HS-5 (cell line): ENCODE measurements at places on chromosomes 11 and 22.

GRCh38 chr11:83727251-83727650 is 441.1 kb upstream of the CCDC90B start:
- DNase-seq: no peak

GRCh38 chr22:46798366-46799350 is 36.2 kb downstream of the TBC1D22A start:
- DNase-seq: peak; percentile 5

DNA sequence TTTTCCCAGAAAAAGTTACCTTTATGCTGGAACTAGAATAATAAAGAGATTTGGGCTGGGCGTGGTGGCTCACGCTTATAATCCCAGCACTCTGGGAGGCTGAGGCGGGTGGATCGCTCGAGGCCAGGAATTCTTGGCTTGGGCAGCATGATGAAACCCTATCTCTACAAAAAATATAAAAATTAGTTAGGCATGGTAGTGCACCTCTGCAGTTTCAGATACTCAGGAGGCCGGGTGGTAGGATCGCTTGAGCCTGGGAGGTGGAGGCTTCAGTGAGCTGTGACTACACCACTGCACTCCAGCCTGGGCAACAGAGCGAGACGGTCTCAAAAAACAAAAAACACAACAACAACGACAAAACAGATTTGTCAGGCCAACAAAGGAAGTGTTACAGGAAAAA is 119.3 kb upstream of the OR9Q1 start:
- DNase-seq: no peak

DNA sequence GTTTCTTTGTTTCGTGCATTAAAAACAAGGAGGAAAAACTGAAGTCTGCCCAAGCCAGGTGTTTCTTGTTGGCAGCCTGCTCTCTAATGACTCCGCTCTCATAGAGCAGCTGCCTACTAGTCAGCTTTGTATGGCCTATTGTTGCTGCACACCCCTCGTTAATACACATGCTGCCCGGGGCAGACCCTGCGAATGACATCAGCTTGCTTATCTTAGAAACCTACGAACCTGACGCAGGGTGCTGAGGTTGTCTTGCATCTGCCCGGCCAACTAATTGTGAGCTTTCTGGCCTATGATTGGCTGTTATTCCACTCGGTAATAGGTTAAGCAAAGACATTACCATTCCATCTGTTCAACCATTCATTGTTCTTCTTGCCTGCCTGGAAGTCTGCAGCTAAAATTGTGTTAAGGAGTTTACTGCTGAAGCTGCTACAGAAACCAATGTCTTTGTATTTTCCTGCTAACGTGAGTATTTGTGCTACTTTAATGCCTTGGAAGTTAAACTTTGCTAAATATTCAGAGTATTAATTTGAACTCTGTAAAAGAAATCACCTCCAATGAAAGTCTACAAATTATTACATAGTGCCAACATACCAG is 37.5 kb downstream of the ZC3H12C start:
- no peak for DNase-seq

- DNase-seq: no peak
These were observed 1041.1 kb downstream of the JRKL start for GRCh38 chr11:97430877-97431276.

- no peak for DNase-seq
These were observed 5.6 kb downstream of the TIMM10B start for GRCh38 chr11:6486938-6487337.

DNA sequence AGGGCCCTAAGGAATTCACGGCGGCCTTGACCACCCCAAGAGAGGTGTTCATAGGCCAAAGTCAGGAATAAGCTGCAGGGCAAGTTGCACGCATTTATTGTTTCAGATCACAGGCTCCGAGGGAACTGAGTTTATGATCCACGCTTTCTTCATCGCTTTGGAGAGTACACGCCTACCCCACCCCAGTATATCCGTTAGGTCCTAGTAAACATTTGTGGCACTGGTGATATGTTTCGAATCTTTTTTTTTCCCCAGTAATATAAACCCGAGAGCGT is 805 bp downstream of the GANAB start:
- DNase-seq: no peak

- no peak for DNase-seq
These were observed 8.7 kb upstream of the KCNJ5 start for GRCh38 chr11:128882451-128882850.

DNA sequence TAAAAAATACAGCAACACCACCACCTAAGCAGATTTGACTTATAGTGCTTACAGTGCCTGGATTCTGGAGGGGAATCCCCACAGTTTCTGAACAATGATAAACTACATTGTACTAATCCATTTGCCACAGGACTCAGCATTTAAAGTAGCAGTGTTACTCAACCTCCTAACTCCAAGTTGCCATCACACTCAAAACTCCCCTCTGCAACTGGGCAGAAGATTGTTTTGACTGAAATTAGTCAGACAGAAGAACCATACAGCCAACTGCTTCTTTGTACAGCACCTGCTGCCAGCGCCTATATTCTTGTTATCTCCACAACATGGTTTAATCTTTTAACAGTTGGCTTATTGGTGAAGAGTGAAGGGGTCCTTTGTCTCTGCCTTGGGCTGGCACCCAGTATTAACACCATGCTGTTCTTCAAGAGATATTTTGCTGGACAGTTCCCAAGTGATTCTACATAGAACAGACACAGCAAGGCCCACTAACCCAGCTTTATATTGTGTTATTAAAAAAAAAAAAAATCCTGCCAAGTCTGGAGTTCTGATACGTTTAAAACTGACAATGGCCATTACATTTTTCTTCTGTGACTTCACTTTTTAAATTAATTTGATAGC is 273.2 kb downstream of the DCDC1 start:
- no peak for DNase-seq

DNA sequence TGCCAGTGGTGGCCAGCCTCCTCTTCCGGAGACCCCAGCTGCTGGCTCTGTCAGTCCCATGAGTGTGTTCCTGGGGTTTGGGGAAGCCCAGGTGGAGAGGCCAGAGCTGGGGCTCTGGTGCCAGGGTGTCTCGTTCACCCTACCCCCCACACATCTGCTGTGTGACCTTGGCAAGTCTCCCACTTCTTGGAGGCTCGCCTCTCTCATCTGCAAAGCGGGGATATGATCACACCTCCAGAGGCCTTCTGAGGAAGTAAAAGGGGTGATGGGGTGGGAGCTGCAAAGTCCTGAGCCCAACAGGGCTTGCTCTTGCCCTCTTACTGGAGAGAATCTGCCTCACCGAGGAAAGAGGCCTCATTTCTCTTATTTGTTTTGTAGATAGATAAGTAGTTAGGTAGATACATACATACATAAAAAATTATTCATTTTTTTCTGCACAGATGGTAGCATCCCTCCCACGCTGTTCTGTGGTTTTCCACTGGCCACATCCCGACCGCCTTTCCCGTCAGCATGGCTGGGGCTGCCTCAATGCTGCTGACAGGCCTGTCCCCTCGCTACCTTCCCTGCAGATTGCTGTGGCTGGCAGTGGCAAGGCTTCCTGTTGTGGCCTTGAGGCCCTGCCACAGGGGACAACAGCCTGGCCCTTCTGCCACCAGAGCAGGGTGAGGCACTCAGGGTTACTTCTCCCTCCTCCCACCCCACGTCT is 23.9 kb downstream of the MYO7A start:
- no peak for DNase-seq

GRCh38 chr11:76657187-76658170 is 13.1 kb downstream of the LRRC32 start:
- DNase-seq: no peak

DNA sequence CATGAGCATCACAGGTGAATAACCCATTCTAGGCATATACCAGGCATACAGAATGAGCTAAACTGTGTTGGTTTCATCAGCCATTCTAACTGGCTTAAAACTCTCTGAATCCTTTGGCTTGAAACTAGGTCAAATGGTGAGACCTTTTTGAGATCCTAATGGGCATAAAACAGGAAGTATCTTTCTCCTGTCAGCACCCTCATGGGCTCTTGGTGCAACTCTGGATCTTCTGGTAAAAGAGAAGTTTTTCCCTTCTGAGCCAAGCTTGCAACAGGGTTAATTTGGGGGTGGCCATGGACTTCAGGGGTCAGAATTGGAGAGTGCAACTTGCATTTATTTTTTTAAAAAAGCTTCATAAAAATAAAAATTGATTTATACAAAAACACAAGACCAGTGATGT is 67.9 kb upstream of the GRAMD1B start:
- DNase-seq: no peak

DNA sequence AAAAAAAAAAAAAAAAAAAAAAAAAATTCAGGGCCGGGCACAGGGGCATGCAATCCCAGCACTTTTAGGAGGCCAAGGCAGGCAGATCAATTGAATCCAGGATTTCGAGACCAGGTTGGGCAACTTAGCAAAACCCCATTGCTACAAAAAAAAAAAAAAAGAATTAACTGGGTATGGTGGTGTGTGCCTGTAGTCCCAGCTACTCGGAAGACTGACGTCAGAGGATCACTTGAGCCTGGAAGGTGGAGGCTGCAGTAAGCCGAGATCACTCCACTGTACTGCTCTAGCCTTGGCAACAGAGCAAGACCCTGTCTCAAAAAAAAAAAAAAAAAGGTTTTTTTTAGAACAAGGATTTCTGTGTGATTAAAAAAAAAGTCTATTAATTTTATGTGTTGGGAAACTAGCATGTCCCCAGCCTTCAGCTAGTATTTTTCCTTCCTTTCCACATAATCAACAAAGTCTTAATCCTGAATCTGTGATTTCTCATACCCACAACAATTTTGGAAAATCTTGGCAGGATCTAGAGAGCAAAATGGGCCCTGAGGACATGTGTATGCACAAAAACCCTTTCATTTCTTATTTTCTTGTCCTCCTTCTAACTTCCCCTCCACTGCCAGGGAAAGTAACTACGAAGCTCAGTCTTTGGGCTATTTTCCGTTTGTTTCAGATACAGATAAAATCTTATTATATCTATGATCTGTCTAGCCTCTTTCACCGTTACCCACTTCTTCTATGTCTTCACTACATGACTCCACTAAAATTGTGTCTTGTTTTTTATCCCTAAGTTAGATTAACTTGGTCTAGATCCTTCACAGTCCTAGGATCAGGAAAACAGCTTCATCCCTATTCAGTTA is 5.7 kb upstream of the AMBRA1 start:
- no peak for DNase-seq

GRCh38 chr11:35583126-35583525 is 35.1 kb upstream of the FJX1 start:
- no peak for DNase-seq

- DNase-seq: no peak
These were observed 39.0 kb downstream of the PDGFD start for GRCh38 chr11:104124979-104125378.

GRCh38 chr11:69366591-69366990 is 72.6 kb downstream of the MYEOV start:
- no peak for DNase-seq

GRCh38 chr11:105144887-105145286 is 5.3 kb upstream of the CARD18 start:
- DNase-seq: peak; percentile 56

GRCh38 chr11:27931770-27932169 is 176.2 kb downstream of the KIF18A start:
- DNase-seq: no peak

GRCh38 chr11:118618991-118619375 is 11.6 kb downstream of the PHLDB1 start:
- DNase-seq: no peak

DNA sequence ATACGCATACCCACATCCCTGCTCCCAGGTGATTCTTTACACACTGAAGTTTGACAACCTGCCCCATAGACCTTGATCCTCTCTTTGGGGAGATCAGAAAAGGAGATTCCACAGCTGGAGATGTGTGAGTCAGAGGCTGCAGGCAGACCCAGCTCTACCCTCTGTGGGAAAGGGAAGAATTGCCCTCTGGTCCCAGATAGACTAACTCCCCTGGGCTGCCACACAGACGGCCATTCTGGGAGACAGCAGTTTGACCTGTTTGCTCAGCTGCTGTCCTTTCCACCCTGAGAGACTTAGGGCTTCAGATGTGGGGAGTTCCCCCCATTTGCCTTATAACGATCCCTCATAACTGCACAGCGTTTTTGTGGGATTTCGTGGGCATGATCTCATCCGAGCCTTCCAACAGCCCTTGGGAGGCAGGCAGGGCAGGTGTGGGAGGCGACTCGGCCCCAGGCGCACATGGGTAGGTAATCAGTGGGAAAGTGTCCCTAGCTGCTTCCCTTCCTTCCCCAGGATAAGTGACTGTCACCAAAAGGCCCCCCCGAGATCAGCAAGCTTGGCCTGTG is 14.1 kb downstream of the FAM83F start:
- DNase-seq: no peak

GRCh38 chr11:18307461-18308139 is 14.3 kb downstream of the HPS5 start:
- no peak for DNase-seq

DNA sequence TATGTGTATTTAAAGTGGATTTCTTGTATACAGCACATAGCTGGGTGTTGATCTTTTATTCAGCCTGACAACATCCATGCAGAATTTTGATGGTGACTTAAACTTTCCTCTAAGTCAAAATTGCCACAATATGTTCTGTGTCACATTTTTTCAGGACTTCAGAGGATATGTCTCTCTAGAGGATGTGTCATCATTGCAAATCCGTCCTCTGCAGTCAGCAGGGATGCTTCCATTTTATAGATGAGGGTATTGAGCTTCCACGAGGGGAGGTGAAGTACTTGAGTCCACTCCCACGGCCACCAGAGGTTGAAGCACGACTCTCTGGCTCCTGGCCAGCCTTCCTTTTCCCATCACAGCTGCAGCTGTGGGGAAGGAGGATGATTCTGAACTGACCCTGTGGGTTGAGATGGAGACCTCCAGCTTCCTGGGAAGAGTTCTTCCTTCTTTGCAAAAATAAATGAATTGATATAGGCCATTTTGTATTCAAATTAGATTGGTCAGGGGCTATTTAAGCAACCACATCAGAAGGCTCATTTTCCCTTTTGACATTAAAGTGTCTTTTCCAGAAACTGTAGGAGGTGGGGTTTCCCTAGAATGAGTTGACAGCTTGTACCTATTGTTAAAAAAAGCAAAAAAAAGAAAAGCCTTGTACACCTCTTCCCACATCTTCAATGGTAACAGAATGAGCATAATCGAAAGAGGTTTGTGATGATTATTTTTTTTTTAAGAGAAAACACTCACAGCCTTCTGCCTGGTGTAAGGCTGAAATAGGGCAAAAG is 55.2 kb upstream of the MYEOV start:
- DNase-seq: no peak

GRCh38 chr22:22038178-22038880 is 55.7 kb upstream of the TOP3B start:
- no peak for DNase-seq

- DNase-seq: no peak
These were observed 6.8 kb downstream of the BID start for GRCh38 chr22:17767233-17768065.

GRCh38 chr11:63459586-63459985 is 31.4 kb downstream of the PLAAT5 start:
- no peak for DNase-seq

- DNase-seq: no peak
These were observed 3.5 kb upstream of the BACE1-AS start for GRCh38 chr11:117287668-117288067.

DNA sequence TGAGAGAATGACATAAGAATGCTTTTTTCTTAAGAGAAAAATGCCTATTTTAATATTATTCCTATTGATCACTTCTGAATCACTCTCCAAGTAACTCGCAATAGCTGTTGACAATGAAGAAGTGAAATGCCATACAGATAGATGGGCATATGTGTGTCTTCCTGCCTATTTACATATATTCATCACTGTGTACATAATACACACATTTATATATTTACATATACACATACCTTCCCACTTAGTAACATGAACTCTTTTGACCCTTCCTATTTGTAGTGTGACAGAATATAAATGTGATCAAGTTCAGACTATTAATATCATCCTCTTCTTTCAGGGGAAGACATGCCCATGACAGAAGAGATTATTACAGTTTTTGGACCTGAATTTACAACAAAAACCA is 756.7 kb downstream of the DLG2 start:
- no peak for DNase-seq
